ENCODE measurements at places on chromosomes 11 and 22.

DNA sequence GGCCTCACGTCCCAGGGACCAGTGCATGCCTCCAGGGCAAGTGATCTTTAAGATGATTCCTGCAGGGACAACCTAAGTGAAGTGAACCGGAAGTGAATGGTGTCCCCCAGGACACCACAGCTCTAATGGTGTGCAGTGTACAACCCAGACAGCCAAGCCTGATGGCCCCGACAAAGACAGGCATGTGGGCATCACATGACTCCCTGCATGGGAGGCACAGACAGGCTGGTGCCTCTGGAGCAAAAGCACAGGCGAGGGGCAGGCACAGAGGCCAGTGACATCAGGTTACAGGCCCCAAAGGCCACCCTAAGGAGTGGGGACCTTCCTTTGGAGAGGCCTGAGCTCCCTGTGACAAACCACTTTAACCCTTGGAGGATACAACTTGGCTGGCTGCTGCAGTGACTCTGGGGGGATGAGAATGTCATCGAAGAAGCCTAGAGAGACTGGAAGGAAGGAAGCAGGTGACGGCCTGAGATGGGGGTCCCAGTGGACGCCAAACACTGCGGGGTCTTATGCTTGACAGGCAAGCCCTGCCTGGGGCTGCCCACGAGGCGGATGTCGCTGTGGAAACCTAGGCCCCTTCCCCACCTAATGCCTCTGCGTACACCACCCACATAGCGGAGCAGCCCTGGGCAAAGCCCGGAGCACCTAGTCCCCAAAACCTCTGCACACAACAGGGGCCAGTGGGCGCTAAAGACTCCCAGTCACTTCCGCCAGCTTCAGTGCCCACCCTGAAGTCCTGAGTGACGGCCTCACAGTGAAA, 12.4 kb downstream of the POLR3H start:
- no peak for DNase-seq

- no peak for DNase-seq
These were observed 43.9 kb downstream of the RELT start for GRCh38 chr11:73420136-73420535.

DNA sequence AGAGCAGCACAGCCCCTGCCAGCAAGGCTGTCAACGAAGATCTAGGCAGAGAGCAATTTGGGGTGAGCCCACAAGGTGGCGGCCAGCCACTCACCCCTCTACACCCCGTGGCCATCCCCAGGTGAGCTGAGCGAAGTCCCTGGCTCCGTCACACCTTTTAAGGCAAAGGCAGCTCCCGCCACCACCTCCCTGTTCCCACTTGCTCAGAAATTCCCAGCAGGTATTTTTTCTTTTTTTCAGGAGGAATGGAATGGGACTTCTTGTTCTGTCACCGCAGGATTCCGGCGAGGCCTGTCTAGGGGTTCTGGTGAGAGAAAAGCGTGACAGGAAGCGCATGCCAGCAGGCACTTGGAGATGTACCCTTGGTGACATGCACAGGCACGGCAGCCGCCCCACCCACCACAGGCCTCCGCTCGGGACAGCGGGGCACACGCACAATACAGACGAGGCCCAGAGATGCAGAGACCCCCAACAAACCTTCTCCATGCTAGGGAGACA, 10.0 kb downstream of the RPL3 start:
- no peak for DNase-seq

GRCh38 chr22:43867839-43868635, 5.7 kb upstream of the SULT4A1 start:
- DNase-seq, result no peak

GRCh38 chr22:33746501-33746928, 173.8 kb downstream of the LARGE1 start:
- DNase-seq, result no peak

- no peak for DNase-seq
These were observed 6.7 kb downstream of the OR6M1 start for GRCh38 chr11:123799438-123799837.

- DNase-seq, result no peak
These were observed 169.9 kb downstream of the KIF18A start for GRCh38 chr11:27938011-27938410.

GRCh38 chr11:111944651-111945051, 7.5 kb downstream of the DIXDC1 start:
- no peak for DNase-seq

- DNase-seq, result peak; percentile 81
These were observed at the start of gene NEU3 for GRCh38 chr11:74988541-74989259. TSS of gene NEU3 (plus strand) at chr11:74988933. CDS start at chr11:74989061, 128 bp downstream.

- DNase-seq, result no peak
These were observed 34.7 kb upstream of the CLNS1A start for GRCh38 chr11:77672264-77672663.

GRCh38 chr11:19625438-19625837, 87.2 kb upstream of the NAV2 start:
- no peak for DNase-seq

All from CD4-positive, alpha-beta T cell treated with Interferon gamma for 1 hour (primary cell).